Left ventricle myocardium superior (tissue), 1 donor: ENCODE measurements at places on chromosomes 1 and 21. TPM values are rescaled to one million over a fixed set of nuclear protein-coding genes. Genes with fewer than 3 reads are reported as not detected.

DNA sequence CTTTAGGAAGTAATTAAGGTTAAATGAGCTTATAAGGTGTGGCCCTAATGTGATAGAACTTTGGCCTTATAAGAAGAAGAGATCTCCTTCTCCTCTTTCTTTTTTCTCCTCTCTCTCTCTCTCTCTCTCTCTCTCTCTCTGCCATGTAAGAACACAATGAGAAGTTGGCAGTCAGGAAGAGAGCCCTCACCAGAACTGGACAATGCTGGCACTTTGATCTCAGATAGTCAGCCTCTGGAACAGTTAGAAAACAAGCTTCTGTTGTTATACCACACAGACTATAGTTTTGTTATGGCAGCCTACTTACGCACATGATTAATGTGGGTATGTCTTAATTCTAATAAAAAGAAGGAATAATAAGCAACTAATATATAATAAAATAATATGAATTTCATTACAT is 444.2 kb upstream of the LRRC7 start:
- DNase-seq: no peak

KIF26B gene
- 3.1 TPM for total RNA-seq

TRIM46 gene
- total RNA-seq: 0.22 TPM

- no peak for DNase-seq
These were observed 45.0 kb upstream of the FHAD1 start for GRCh38 chr1:15201849-15202551.

- no peak for DNase-seq
These were observed 2.1 kb upstream of the HCRTR1 start for GRCh38 chr1:31615414-31615813.

DNA sequence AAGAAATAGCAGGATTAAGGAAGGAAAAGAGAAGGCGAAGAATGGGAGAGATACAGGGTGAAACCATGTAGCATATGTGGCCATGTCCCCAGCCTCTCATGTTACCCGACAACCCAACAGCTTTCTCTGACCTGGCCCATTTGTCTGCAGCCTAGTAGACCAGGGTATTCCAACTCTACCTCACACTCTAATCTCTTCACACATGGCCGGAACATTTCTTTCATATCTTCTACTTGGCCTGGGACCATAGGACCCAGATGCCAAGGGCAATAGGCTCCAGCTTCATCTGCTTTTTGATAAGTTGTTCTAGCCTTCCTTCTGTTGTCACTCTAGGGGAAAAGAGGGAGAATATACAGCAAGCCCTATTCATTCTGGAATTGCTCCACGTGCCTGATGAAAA is 95.0 kb upstream of the DPT start:
- DNase-seq: no peak

DIO1 gene
- not detected for total RNA-seq

TRAF5 gene
- total RNA-seq: 2.4 TPM

DNA sequence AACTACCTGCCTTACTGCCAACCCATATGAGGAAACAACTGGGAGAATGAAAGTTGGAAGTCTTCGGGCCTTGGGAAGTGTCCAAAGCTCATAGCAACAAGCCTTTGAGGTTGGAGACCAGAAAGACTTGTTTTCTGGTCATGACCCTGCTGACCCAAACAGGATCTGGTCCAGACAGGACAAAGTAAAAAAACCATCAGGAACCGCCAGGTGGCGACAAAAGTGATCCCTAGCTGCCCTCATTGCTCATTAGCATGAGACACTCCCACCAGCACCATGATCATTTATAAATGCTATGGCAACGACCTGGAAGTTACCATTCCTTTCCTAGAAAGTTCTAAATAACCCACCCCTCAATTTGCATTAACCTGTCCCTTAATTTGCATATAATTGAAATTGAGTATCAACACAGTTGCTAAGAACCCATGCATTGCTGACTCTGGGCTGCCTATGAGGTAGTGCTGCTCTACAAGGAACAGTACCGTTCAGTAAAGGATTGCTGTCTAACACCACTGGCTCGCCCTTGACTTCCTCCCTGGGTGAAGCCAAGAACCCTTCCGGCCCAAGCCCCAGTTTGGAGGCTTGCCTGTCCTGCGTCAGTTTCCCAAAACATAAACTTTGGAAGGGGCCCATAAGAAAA is 89.0 kb downstream of the URB2 start:
- no peak for DNase-seq

- no peak for DNase-seq
These were observed 730 bp downstream of the CDC42SE1 start for GRCh38 chr1:151058692-151059091.

SPATA46 gene
- not detected for total RNA-seq

- no peak for DNase-seq
These were observed 82.5 kb downstream of the NPHP4 start for GRCh38 chr1:5909576-5910275.

ANKRD35 gene
- 1.1 TPM for total RNA-seq

DNA sequence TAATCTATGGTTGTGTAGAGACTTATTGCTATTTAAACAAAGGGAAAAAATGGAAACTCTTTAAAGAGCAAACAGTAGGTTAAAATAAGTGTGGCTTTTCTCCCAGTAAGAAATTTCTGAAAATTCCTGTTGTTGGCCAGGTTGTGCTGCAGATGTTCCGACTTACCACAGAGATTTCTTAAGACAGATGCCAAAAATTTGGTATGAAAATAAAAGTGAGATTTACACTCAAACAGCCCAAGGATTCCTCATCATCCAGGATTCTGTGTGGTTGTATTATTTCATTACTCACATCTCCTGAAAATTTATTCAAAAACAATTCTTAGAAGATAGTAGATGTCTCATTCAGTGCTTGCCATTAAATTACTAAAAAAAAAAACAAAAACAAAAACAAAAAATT is 296.7 kb upstream of the PTBP2 start:
- DNase-seq: no peak

GRCh38 chr1:22983944-22984343 is 11.3 kb upstream of the LACTBL1 start:
- DNase-seq: no peak

GRCh38 chr1:97796711-97797110 is 124.1 kb downstream of the DPYD start:
- no peak for DNase-seq

CA14 gene
- total RNA-seq: 22.8 TPM

DIRAS3 gene
- total RNA-seq: 9.7 TPM

DNA sequence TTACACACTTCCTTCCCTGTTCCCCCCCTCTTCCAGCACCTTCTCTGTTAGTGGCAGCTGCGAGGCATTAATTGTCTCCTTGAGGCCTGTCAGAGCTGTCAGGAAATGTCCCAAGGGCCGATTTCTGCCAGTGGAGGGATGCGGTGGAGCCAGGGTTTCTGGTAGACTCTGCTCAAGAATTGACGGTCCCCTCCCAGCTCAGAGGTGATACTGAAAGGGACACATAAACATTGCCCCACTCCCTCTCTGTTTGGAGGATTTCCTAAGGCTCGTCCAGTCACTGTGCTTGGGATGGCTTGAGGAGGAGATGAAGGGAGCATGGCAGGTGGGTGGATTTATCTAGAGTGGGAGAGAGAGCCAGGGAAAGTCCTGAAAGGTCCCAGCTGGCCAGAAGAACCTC is 61.4 kb upstream of the CD34 start:
- DNase-seq: no peak

- no peak for DNase-seq
These were observed 143.7 kb downstream of the DNM3 start for GRCh38 chr1:171984850-171985485.

DNA sequence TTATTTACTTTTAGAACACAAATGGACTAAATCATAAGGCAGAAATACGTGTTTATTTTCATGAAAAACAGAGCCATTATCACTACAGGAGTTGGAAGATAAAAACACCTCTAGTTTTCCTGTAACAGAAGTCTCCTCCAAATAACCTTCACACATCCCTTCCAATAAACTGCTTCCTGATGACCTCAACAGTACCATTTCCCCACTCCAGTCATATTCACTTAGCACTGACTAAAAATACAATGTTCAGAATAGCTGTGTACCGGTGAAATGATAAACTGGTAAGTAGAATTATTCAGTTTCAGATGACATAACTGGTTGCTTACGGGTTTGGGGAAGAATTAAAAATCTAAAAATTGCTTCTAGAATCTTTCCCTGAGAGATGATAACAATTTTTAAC is 137.9 kb downstream of the DENND1B start:
- no peak for DNase-seq

DNA sequence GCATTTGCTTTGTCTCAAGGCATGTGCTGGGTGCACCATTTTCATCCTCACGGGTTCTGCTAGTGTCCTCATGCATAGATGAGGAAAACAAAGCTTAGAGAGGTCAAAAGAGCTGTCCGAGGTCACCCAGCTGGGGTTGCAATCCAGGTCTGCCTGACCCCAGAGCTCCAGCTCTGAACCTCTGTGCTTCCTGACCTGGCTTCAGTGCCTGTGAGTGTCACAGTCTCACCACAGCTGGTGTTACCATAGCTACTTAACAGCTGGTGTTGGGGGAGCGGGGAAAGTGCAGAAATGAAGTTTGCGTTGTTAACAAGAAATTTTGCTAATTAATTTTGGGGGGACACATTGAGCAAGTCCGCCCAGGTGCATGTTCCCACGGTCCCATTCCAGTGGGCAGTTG is 328.5 kb downstream of the KIF26B start:
- DNase-seq: no peak

GRCh38 chr1:9143250-9143649 is 14.3 kb upstream of the GPR157 start:
- DNase-seq: no peak

ARHGEF10L gene
- total RNA-seq: 54.9 TPM

SLC6A17 gene
- not detected for total RNA-seq

DNA sequence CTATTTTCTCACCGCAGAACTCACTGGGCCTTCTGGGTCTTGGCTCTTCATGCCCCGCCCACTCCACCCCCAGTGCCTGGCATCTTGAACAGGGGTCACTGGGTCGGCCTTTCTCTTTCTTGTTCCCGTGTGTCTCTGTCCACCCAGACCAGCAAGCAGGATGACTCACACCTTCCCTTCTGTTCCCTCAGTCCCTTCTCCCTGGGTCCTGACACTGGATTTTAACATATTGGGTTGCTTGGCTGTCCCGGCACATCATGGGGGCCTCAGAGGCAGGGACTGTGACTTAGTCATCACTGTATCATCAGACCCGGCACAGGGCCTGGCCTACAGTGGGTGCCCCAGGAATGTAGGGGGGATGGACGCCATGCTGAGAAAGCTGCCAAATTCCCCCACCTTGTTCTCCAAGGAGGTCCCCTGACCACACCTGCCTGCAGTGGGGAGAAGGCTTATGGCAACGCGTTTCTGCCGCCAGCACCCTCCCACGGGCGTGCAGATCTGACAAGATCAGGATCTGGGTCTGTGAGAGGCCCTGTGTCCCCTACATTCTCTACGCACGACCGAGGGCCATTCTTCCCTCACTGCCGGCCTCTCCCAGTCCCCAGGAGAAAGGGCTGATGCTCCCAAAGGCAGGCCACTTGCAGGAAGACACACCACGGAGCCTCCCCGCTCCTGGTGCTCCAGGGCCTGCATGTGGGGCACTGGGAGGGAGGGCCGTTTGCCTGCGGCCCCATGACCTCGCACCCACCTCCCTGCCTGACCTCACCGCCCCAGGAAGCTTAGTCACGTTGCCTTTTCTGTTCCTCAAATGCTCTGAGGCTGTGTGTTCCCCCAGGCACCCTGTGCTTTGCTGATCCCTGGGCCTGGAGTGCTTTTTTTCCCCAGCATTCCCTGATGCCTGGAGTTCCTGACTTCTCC is 157.2 kb upstream of the TMEM51 start:
- DNase-seq: no peak

GRCh38 chr1:228554107-228554506 is 66.9 kb downstream of the RNF187 start:
- no peak for DNase-seq

DNA sequence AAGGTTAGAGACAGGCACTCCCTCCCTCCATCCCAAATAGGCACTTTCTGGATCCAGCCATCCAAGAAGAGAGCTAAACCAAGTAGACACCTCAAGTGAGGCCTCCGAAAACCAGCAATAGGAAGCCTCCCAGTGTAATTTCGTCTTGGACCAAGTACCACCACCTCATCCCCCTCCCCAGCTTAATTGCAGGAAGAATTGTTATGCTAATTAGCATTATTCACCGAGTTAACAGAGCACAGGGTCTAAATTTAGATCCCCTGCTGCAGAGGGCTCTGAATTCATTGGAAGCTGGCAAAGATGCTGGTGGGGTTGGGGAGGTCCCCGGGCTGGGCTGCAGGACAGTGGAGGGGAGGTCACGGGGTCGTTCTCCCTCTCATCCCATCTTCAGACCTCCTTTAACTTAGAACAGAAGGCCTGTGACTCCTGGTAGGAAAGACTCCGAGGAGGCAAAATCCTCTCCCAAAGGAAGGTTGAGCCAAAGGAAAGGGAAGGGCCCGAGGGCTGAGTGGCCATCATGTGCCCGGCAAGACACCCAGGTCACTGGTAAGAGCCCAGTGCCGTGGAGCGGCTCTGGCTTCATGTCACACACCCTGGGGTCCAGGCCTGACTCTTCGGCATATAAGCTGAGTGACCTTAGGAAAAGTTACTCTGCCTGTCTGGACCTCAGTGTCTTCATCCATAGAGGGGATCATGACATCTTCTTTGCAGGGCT is 209.2 kb upstream of the GRIK3 start:
- no peak for DNase-seq

GRCh38 chr1:40553017-40553416 is 21.6 kb downstream of the ZNF684 start:
- no peak for DNase-seq

CFHR4 gene
- total RNA-seq: not detected

DNA sequence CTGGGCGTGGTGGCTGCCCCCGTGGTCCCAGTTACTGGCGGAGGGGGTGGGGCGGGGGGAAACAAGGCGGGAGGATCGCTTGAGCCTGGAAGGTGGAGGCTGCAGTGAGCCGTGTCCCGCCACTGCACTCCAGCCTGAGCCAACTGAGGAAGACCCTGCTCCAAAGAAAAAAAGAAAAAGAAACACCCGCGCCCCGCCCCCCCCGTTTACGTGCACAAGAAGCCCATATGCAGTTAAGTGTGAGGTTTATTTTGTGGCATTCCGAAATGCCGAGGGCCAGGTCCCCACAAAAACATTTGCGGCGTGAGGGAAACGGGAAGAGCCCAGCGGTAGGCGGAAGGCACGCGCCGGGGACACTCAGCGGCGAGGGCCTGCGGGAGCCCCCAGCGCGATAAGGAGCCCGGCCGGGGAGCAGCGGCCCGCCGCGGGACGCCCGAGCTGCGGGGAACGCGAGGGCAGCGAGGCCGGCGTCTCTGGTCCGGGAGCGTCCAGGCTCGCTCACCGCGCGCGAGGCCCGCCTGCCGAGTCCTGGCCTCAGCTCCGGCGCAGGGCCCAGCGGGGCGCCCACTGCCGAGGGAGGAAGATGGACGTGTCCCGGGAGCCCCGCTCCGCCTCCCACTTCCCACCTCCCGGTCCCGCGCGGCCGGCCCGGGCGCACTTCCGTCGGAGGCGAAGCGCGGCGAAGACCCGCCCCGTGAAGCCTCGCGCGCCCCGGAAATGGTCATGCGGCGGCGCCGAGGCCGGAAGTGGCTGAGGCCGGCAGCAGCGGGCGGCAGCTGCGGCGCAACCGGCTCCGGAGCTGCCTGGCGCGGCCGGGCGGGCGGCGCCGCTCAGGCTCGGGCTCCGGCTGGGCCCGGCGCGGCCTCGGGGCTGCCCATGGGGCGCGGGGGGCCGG is at the start of gene TRAPPC10:
TSS of gene TRAPPC10 (plus strand) at position 731 of the 895 bp plus-strand sequence. CDS start 185 bp downstream, outside the sequence.
- DNase-seq: peak; percentile 93

GRCh38 chr21:33234635-33235520 is 5.1 kb downstream of the IFNAR2 start:
- no peak for DNase-seq
